NCI-H1417 (cell line): ENCODE measurements at places on chromosomes 3 and 15.

- no peak for DNase-seq
Observed at GRCh38 chr3:42747581-42747980, 25.5 kb downstream of the CCDC13 start.

GRCh38 chr3:36211652-36211999 is 168.7 kb upstream of the STAC start:
- no peak for DNase-seq

- no peak for DNase-seq
Observed at GRCh38 chr3:122581622-122582021, 4.2 kb downstream of the PARP15 start.

DNA sequence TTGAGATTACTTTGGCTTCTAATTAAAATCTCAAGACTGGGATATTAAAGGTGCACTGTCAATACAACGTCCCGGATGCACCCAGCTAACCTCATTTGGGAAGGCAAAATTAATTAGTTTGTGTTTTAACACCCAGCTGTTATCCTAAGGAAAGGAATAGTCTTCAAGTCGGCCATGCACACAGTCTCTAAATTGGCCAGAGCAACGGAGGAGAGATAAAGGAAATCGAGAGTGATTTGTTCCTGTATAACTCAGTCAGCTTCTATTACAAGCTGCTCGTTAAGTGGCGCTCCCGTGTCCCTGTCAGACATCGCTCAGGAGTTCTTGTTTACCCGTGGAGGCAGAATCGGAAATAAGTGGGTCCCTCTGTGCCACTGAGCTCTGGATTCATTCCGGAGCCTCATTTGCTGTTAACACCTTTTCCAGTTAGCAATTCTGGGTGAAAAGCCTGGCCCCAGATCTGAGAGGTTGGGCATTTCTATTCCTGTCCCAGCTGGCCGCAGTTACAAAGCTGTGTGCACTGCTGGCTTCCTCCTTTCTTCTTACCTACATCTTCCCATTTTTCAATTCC is 63.9 kb downstream of the ST8SIA2 start:
- no peak for DNase-seq

GRCh38 chr15:43210172-43210745 is 10.6 kb downstream of the EPB42 start:
- DNase-seq: no peak

- no peak for DNase-seq
Observed at GRCh38 chr3:12177126-12177525, 18.4 kb upstream of the TIMP4 start.

- DNase-seq: no peak
Observed at GRCh38 chr3:128351546-128351945, 115.1 kb downstream of the DNAJB8 start.

DNA sequence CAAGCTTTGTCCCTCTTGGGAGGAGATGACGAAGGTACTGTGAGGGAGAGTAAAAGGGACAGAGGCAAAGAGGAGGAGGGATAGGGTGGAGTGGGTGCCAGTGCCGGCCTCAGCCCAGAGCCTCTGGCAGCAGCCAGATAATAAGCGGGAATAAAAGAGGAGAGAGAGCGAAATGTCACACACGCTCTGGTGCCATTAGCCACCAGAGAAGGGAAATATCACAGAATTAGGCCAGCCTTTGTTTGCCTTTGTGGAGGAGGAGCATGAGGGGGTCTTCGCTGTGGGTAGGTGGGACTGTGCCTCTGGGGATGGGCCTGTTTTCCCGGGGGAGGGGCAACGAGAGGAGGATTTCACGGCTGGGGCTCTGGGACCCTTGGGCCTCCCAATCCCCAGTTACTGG is 67.8 kb downstream of the LINGO1 start:
- DNase-seq: no peak

DNA sequence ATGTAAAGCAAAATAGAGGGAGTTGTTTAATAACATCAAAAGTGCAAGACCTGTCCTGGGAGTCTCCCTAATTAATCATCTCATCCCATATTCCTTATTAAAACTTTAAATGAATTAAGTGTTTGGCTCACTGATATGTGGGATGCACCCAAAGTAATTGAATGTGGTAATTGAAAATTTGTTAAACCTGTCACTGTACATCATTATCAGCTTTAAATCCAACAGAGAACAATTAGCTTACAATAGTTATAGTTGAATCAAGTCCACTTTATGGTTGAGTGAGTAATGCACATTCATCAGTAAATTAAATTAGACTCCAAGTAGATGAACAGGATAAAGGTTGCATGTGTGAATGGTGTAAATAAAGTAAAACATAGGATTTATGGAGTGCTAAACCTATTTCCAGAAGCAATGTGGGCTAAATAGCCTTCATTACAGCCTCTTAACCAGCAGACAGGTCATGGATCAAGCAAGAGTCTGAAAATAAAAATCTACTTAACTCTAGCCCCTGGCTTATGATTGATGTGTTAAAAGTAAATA is 608.2 kb upstream of the CCDC54 start:
- DNase-seq: peak; percentile 87

DNA sequence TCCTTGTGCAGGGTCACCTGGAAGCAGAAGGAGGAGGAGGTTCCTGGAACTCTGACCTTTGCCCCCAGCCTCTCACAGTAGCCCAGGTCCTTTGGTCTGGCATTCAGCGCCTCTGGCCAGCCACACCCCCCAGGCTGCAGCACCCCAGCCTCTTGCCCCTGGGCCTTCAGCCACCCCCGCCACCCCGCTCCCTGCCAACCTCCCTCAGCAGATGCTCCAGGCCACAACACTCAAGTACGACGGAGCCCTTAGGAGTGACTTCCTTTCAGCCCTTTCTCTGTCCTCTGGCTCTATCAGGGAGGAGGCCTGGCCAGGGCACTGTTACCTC is 45.2 kb downstream of the GRIP2 start:
- no peak for DNase-seq

DNA sequence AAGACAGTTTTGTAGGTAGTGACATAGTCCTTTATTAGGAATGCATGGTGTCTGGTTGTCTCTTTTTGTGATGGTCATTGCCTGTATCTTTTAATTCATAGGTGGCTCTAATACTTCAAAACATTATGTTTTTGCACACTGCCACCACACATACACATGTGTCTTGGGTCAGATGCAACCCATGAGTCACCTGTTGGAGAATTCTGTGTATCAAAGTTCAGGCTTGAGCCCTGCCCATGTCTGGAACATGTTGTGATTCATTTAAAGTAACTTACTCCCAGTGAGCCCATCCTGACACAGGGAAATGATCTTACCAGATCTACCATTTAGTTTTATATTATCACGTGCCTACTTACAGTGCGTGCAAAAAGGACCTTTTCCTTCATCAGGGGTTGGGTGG is 142.7 kb downstream of the GHSR start:
- no peak for DNase-seq

DNA sequence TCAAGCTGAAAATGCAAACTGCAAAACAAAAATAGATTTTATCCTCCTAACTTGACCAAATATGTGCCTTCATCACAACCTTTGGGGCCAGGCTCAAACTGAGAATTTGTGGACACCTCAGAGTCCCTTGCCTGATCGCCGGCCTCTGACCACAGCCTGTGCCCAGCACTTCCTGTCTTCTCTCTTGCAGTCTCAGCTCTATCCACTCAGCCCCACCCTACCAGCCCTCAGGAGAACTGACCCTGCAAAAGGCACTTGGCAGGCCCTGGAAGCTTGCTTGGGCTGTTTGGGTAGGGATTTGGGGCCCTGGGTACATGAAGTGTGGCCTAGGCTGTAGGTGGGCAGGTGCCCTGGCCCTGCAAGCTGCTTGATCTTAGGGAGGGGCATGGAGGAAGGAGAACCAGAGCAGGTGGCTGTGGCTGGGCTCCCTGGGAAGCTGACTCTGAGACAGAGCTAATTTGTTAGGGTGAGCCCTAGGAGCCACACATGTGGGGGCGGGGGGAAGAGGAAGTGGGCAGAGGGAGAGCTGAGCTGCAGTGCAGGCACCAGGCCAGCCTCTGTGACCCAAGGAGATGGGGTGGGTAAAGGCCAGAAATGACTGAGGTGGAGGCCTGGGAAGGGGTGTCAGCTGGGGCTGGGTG is 8.6 kb downstream of the CLEC3B start:
- no peak for DNase-seq

- DNase-seq: no peak
Observed at GRCh38 chr3:15283702-15284101, 48.7 kb downstream of the SH3BP5 start.

GRCh38 chr3:196645096-196645495 is 5.6 kb downstream of the NRROS start:
- no peak for DNase-seq

DNA sequence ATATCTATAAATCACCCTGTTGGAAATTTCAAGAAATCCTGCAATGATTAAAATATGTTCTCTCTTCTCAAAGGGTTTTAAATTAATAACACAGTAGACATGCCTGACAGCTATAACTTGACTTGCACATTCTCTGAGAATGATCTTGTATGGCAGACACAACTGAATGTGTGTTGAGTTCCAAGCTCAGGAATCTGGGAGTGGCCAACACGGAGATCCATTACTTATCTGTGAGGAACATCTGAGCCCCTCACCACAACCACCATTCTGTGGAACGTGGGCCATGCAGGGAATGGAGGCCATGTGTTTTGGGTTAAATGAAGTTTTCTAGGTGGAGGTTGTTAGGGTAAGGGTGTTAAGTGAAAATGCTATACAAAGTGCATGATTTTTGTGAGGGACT is 105.3 kb upstream of the CHMP2B start:
- no peak for DNase-seq

GRCh38 chr3:128493570-128494366 is 767 bp upstream of the GATA2 start:
- DNase-seq: peak; percentile 32

- peak; percentile 45 for DNase-seq
Observed at GRCh38 chr15:70617076-70617910, 146.1 kb downstream of the UACA start.

GRCh38 chr3:22326305-22326704 is 575.3 kb upstream of the ZNF385D start:
- DNase-seq: no peak

GRCh38 chr15:68020685-68021084 is 33.4 kb upstream of the PIAS1 start:
- DNase-seq: no peak

DNA sequence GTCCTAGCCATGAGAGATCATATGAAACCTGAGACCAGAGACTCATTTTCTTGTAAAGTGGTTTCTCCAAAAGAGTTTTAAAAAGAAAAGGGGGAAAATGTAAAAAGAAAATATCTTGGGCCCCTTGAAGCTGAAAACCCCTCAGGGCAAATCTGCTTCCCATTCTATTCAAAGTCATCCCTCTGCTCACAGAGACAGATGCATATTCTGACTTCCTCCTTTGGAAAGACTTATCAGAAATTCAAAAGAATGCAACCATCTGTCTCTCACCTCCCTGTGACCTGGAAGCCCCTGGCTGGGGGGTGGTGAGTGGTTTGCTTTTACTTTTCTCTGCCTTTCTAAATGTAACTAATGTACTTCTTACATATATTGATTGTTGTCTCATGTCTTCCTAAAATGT is 1154.8 kb downstream of the NSUN3 start:
- DNase-seq: no peak

DNA sequence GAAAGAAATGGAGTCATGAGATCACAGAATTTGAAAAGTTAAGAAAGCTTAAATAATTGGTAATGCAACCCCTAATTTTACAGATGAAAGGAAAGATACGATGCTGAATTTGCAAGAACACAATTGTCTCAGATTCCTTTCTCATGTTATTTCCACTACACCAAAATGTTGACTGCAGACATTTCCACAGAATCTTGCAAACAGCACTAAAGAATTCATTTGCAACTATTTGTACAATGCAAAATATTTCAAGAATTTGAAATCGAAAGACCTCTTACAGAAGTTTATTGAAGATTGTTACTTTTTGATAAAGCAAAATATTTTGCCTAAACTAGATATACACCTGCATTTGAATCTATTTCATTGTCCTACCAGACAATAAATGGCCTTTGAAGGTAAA is 194.1 kb upstream of the KCNMB2 start:
- DNase-seq: no peak

DNA sequence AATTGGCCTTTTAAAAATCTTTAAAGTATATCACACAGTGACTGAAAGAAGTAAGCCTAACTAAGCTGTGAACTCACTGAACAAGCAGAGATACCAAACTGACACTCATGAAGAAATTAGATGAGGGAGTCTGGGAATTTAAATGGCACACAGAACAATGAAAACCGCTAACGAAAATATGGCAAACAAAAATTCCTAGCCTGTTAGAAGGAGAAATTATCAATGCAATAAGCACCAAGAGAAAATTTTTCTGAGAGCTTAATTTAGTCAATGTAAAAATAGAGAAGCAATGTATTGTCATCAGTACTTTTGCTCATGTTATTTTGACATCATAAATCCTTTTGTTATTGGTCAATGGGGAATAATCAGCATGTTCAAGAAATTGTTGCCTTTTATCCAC is 291.1 kb upstream of the PDZRN3 start:
- no peak for DNase-seq

DNA sequence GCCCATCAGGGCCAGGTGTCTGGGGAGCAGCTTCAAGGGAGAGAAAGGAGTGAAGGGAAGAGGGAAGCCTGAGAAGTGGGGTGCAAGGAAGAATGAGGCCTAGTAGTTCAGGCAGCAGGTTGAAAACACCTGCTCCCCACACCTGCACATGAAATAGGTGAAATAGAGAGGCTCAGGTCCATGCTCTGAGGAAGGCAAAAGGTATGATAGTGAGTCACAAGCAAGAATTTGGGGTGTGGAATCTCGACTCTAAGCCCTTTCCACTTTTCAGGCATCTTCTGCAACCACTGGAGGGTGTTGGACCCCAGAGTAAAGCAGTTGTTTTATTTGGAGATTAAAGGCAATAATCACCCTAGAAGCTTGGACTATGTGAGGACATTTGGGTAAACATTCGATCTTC is 157.5 kb downstream of the CTNNB1 start:
- no peak for DNase-seq

- no peak for DNase-seq
Observed at GRCh38 chr15:45637141-45637540, 2.3 kb downstream of the SQOR start.

GRCh38 chr15:73746883-73747282 is 6.3 kb downstream of the INSYN1 start:
- DNase-seq: no peak
